ENCODE measurements at places on chromosomes 3 and 15.

DNA sequence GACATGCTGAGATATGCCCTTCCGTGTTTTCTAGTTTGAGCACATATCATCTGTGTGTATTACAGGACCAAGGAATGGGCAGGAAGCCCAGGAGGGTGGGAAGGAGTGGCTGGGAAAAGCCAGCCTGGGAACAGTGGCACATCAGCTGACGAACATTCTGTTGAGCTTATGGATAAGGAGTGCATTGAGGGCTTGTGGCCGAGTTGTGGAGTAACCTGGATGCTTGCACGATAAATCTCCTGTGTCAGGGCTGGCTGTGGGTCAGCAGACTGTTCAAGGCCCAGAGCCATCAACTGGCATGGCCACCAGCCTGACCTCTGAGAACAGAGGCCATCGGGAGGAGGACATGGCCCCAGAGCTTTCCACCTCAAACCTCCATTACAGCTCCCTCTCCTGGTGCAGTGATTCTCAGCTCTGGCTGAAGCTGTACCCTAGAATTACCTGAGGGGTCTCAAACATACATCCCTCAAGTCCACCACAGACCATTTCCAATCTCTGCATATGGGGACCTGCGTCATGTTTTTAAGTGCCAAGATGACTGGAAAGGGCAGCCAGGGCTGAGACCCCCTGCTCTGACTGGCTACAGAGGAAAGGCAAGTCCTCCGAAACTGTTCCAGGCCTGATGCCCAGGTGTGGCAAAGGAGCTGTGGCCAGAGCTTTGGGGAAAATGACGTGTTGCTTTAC lies 4.8 kb upstream of the VILL start:
- no peak for DNase-seq

- no peak for DNase-seq
Measured at GRCh38 chr3:108250626-108251025, 28.4 kb upstream of the IFT57 start.

GRCh38 chr3:60147249-60147950 lies 1097.6 kb upstream of the CFAP20DC start:
- no peak for DNase-seq

DNA sequence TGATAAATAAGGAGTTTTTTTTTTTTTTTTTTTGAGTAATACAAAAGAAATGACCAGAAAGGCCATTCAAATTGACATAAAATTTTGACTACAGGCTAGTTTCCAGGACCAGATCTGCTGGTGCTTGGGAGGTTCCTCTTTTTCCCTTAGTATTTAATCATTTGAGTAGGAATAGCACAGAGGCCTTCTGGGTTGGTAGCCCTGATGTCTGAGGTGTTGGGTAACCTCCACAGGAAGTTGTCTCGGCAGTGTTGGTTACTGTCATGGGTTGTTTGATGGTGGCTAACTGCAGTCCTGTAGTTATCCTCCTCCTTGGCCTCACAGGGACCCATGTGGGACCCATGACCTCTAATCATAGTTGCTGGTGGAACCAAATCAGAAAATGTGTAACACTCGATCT lies 91.1 kb downstream of the USP13 start:
- DNase-seq = no peak

- no peak for DNase-seq
Measured at GRCh38 chr3:103609472-103609871, 1174.7 kb downstream of the ZPLD1 start.

GRCh38 chr15:70270752-70271111 lies 173.0 kb upstream of the TLE3 start:
- DNase-seq = no peak

GRCh38 chr3:11228041-11228440 lies 44.2 kb upstream of the ATG7 start:
- DNase-seq = no peak

DNA sequence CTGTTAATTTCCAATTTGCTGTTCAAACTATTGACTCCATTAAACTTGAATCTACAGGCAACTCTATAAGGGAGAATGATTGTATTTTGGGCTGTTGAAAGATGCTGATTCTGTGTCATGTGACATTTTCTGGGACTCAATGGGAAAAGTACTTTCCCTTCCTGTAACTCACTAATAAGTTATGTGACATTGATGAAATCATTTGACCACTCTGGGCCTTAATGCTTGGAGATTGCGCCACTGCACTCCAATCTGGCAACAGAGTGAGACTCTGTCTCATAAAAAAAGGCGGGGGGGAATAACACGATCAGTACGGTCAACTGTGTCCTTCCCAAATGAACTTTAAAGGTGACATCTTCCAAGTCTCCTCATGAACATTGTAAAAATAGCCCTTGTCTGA lies 215.2 kb upstream of the SGO1 start:
- DNase-seq = no peak

- DNase-seq = no peak
Measured at GRCh38 chr15:94845390-94845716, 614.0 kb downstream of the MCTP2 start.

- no peak for DNase-seq
Measured at GRCh38 chr3:38507120-38507519, 11.0 kb downstream of the EXOG start.

DNA sequence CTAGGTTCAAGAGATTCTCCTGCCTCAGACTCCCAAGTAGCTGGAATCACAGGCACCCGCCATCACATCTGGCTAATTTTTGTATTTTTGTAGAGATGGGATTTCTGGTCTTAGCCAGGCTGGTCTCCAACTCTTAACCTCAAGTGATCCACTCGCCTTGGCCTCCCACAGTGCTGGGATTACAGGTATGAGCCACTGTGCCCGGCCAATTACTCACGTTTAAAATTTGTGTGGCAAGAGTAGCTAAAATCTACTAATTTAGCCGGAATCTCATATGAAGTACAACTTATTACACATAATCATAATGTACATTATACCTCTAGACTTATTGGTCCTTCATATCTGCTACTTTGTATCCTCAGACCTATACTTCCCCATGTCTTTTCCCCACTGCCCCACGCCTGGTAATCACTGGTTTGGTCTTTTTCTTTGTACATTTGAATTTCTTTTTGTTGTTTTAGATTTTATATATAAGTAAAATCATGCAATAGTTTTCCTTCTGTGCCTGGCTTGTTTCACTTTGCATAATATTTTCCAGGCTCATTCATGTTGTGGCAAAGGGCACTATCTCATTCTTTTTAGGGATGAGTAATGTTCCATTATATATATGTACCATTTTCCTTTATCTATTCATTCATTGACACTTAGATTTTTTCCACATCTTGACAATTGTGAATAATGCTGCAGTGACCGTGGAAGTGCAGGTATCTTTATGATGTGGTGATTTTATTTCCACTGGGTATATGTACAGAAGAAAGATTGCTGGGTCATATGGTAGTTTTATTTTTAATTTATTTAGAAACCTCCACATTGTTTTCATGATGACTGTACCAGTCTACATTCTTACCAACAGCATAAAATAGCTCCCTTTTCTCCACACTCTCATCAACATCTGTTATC lies 605.0 kb upstream of the CBLB start:
- DNase-seq = no peak

DNA sequence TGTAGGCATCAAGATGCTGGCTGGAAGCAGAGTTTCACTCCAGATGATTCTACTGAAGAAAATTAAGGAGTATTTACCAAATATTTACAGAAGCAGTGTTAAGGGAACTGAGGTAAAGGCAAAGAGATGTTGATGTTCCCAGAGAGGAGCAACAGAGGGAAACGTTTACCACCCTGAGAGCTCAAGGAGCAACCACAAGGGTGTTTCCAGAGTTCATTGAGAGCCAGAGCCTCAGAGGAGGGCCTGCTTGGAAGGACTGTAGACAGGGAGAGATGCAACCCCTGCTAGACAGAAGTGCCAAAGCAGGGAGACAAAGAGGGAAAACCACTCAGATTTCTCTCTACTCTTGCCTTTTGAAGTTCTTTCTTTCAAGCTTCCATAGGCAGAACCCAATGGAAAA lies 474.5 kb downstream of the RBMS3 start:
- no peak for DNase-seq

GRCh38 chr15:64895285-64896065 lies 16.2 kb upstream of the ANKDD1A start:
- DNase-seq = peak; percentile 68

GRCh38 chr3:160556141-160556540 lies 9.2 kb downstream of the KPNA4 start:
- DNase-seq = no peak

GRCh38 chr15:98823012-98823458 lies 174.7 kb downstream of the IGF1R start:
- DNase-seq = no peak

DNA sequence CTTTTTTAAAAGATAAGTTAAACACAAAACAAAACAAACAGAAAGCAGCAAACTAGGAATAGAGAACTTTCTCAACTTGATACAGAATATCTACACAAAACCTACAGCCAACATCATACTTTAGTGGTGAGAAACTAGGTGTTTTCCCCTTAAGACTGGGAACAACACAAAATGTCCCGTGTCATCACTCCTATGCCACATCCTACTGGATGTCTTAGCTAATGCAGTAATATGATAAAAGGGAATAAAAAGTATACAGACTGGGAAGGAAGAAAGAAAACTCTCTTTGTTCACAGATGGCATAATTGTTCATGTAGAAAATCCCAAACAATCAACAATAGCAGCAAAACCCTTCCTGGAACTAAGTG lies 45.9 kb downstream of the TMEM45A start:
- DNase-seq = no peak

DNA sequence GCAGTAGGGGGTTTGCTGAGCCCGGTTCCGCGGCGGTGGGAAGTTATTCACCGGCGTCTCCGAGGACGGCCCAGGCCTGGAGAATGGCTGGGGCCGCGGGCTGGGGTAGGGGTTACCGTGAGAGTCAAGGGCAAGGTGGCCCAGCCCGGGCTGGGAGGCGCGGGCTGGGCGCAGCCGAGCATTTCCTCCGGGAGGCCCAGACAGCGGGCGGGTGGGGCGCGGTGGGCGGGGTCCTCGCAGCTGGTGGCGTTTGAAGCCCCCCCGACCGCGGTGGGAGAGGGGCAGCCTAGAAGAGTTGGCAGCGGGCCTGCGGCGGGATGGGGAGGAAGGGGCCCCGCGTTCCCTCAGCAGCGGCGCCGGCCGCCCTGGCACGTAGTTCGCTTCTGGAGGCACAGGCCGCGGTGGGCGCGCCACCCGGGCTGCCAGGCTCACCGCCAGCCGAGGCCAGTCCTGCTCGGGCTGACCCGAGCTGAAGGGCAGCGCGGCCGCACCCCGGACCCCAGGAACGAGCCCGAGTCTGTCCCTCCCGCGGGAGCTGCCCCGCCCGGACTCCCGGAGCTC lies 960 bp upstream of the KLF13 start:
- peak; percentile 76 for DNase-seq

- no peak for DNase-seq
Measured at GRCh38 chr3:153215966-153216365, 53.9 kb downstream of the RAP2B start.
